ENCODE measurements at places on chromosomes 5 and 9.

DNA sequence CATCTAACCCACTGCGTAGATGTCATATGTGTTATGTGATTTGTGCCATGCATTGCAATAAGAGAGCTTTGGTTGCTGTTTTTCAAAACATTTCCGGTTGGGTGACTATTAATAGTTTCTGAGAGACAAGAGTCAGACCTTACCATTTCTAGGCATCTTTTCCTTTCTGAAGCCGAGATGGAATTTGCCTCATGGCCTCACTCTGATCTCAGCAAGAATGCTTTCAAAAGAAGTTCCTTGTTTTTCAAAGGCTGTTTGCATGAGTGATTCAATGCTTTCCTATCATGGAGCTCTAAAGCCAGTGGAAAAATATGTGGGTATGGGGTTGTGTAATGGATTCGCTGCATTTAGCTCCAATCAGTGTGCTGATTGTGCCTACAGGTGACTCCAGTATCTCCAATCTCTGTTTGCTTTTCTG lies 203.1 kb upstream of the PPP1R2B start:
- no peak for DNase-seq

- no peak for DNase-seq
Observed at GRCh38 chr5:137395011-137395755, 103.9 kb downstream of the SPOCK1 start.

GRCh38 chr9:27198190-27198589 lies 89.2 kb downstream of the TEK start:
- no peak for DNase-seq

- DNase-seq, result no peak
Observed at GRCh38 chr9:91843623-91844148, 106.3 kb downstream of the ROR2 start.

GRCh38 chr9:14052359-14052758 lies 261.6 kb downstream of the NFIB start:
- DNase-seq, result no peak

- no peak for DNase-seq
Observed at GRCh38 chr5:140951636-140952035, 14.6 kb upstream of the PCDHAC2 start.

DNA sequence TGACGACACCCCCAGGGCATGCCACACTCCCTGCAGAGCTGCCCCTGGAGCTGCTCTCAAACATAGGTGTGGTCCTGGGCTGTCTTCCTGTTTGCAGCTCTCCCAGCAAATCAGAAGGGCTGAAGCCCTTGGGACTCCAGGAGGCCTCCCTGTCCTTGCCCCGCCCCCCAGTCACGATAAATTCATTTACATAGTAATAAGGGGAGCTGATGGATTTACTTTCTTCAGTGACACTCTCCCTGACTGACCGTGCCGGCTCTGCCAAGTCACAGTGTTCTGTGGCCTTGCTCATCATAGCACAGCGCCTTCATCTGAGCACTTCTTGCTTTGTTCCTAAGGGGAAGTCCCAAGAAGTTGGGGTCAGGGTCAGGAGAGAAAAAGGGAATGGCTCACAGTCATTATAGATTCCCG lies 121.4 kb downstream of the ENC1 start:
- no peak for DNase-seq

DNA sequence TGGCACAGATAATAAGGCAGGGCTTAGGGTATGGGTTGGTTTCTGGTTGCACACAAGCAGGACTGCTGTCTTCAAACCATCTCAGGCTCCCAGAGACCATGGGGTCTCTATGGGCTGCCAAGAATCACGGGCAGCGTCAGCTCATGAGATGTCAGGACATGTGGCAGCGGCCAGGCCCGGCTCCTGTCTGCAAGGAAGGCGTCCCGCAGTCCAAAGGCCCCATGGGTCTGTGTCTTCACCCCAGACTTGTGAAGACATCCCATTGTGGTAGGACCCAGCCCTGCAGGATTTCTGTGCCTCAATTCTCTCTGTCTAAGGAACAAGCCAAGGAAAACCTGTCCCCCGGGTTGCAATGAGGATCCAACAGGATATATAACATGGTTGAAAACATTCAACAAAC lies 32.6 kb downstream of the IPPK start:
- no peak for DNase-seq

- no peak for DNase-seq
Observed at GRCh38 chr9:35948901-35949318, 9.0 kb downstream of the OR2S2 start.

DNA sequence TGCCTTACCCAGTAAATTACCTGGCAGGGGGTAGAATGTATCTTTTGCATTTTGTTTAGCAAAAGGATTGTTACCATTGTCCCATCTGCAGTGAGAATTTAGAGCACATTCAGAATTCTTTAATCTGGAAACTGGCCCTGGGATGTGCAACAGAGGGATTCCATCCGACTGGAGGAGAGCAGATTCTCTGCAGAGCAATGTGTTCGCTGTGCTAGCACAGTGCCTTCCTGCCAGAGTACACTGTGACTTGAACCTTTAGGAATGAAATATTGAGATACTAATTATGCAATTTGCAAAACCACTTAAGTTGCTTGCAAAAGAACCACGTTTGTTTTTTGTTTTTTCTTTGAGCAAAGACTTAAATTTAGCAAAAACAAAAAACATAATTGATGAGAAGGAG lies 22.5 kb upstream of the DMRT1 start:
- DNase-seq, result no peak

- no peak for DNase-seq
Observed at GRCh38 chr5:132489051-132489770, 1.4 kb downstream of the IRF1 start.

DNA sequence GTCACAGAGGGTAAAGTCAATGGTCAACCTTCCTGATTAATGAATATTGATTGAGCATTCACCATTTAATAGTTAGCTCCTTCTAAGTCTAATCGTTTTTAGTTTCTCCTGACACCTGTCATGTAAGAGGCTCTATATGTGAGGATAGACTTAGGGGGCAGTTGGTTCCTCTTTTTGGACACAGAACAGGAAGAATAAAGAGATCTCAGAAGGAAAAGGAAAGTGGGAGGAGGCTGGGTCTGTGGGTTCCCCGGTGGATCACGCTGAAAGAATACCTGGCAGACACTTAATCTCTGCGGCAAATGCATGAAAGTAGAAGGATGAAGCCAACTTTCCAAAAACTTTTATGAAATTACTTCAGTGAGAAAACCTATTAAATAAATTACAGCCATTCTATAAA lies 98.4 kb downstream of the PDE4D start:
- DNase-seq, result no peak

DNA sequence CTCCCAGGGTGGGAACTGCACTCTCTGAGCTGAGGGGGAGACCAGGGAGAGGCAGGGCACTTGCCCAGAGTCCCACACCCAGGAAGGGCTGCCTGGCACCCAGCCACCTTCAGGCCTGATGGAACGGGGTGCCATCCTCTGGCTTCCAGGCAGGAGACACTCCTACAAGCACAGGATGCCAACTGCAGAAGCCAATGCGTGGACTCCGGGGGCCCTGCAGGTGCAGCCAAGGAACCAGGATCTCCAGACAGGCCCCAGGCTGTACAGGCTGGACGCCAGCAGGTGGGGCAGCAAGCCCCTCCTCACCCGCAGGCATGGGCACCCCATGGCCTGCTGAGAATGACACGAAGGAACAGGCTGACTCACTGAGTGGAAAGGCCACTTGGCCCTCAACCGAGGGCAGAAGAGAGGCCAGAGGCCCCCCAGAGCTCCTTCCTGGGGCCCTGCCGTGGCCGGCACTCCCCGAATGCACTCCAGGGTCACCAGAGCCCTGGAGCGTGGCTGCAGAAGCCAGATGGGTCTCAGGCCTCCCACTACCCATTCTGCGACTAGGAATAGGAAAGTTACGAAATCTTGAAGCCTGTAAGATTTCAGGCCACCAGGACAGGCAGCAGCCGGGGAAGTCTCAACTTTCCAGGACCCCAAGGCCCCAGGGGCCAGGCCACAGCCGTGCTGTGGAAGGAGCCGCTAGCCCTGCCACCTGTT lies 15.7 kb downstream of the NACC2 start:
- no peak for DNase-seq

- no peak for DNase-seq
Observed at GRCh38 chr9:32782476-32783167, 718 bp upstream of the TMEM215 start.

DNA sequence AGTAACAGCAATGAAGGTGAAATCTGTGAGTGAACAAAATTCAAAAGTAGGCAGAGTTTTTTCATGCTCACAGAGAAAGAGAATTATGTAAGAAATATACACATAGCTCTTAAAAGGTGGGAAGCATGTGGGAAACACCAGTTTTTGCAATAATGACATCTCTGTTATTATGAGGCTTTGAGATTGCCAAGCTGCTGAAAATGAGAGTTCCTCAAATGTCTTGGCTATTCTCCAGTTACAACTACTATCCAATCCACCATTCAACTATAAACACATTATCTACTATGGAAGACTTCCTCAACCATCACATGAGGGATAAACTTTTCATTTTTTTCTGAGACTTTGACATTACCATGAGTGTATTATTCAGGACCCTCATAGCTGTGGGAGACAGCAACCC lies 420.8 kb upstream of the ACTBL2 start:
- DNase-seq, result no peak

- DNase-seq, result no peak
Observed at GRCh38 chr9:107312376-107313050, 29.4 kb downstream of the RAD23B start.

DNA sequence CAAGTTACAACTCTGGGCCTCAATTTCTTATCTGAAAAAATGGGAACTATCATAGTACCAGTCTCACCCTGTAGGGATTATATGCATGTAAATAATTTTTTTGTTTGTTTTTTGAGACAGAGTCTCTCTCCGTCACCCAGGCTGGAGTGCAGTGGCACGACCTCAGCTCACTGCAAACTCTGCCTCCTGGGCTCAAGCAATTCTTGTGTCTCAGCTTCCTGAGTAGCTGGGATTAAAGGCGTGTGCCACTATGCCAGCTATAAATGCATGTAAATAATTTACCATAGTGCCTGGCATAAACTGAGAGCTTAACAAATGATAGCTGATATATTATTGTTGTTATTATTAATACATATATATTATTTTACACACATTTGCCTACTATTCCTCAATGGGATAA lies 3.0 kb upstream of the ARHGAP26 start:
- DNase-seq, result no peak

- no peak for DNase-seq
Observed at GRCh38 chr5:147481874-147482705, 27.8 kb downstream of the DPYSL3 start.

GRCh38 chr9:123225995-123226394 lies 42.4 kb downstream of the STRBP start:
- DNase-seq, result no peak

GRCh38 chr9:98264516-98264915 lies 9.1 kb upstream of the TBC1D2 start:
- DNase-seq, result no peak

DNA sequence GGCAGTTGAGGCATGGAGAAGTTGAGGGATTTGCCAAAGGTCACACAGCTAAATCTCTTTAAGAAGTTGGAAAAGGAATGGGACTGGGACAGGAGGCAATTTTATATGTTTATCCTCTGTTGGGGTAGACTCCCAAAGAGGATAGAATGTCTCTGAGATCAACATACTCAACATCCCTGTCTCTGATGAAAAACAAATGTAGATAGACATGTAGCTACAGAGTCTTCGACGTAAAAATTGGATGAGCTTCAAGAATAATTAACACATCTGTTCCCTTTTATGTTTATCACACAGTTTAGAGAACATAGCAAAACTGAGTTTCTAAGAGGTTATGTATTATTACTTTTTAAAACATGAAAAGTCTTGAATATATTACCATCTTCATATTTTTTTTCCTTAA lies 204.6 kb upstream of the CD180 start:
- no peak for DNase-seq

DNA sequence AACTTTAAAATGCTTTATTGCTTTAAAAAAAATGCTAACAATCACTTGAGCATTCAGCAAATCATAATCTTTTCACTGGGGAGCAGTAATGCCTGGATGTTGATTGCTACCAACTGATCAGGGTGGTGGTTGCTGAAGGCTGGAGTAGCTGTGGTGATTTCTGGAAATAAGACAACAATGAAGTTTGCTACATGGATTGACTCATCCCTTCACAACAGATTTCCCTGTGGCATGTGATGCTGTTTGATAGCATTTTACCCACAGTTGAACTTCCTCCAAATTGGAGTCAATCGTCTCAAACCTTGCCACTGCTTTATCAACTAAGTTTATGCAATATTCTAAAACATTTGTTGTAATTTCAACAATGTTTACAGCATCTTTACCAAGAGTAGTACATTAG lies 83.3 kb downstream of the MLLT3 start:
- DNase-seq, result no peak

- DNase-seq, result no peak
Observed at GRCh38 chr5:90000351-90000750, 409.2 kb downstream of the CETN3 start.

DNA sequence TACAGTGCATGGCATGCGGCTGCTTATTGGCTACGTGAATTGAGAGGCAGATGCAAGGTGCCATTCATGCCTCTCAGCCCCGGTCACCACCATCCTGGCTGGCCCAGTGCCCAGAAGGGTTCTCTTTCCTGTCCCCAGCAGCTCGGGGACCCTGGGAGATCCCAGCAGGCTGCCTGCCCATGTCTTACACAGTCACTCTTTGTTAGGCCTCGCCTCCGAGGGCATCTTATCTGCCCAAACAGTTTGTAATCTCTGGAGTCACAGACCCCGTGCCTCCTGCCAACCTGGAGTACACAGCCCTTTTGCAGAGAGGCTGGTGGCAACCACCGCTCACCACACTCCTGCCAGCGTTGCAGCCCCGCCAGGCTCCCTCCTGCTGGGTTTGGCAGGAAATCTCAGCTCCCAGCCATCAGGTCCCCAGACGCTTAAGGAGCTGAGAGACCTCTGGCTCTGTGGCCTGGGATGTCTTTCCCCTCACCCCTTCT lies 7.0 kb upstream of the AK1 start:
- DNase-seq, result no peak

- DNase-seq, result no peak
Observed at GRCh38 chr9:109962215-109962614, 182.2 kb downstream of the PALM2AKAP2 start.

GRCh38 chr9:131306397-131307004 lies 17.0 kb downstream of the PLPP7 start:
- no peak for DNase-seq

DNA sequence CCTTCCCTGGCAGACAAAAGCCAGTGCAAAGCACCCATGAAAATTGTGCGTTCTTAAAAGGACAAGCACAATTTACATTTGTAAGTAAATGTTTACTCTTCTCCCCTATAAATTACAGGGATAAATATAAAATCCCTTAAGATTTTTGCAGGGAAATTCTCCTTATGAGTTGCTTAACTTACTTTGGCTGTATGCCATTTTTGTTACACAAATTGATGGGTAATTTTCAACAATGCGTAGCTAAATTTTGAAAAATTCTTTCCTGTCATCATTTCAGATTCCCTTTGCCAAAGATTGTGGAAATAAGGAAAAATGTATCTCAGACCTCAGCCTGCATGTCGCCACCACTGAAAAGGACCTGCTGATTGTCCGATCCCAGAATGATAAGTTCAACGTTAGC lies 64.2 kb upstream of the ITGA2 start:
- no peak for DNase-seq

Measured in effector memory CD4-positive, alpha-beta T cell (primary cell).